ENCODE measurements at places on chromosomes 5 and 9.

- peak; percentile 73 for DNase-seq
Observed at GRCh38 chr5:73321757-73322436, 126.7 kb downstream of the FOXD1 start.

GRCh38 chr9:135002802-135003201 is 84.7 kb upstream of the OLFM1 start:
- DNase-seq, result no peak

- DNase-seq, result no peak
Observed at GRCh38 chr9:134007571-134007970, 15.4 kb upstream of the VAV2 start.

DNA sequence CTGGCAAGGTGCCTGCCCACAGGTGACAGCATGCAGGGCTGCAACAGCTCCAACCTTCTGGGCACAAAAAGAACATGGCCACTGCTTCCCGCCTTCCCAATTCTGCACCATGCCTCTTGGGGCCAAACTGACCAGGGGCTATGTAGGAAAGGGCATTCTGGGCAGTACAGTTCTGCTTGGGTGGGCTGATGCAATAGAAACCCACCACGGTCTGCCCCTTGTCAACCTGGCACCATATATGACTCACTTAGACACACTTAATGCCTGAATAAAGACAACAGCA is 40.2 kb upstream of the FCN1 start:
- DNase-seq, result no peak

DNA sequence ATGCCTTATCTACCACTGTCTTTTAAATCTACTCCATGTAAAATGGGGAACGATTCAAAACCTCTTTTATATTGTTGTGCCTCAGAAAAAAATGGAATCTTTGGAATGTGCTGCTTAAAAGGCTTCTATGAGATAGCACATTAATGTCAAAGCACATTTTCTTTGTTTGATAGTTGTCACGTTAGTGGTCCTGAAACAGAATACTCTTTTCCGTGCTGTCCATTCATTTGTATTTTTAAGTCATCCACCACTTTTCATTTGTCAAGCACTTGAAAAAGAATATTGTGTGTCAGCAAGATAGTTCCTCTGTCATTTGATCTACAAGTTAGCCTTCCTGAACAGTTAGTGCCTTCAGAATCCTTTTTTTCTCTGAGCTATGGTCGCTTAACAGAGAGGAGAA is 246.9 kb downstream of the MAST4 start:
- DNase-seq, result no peak

GRCh38 chr5:29805804-29806203 is 1387.7 kb upstream of the CDH6 start:
- no peak for DNase-seq

DNA sequence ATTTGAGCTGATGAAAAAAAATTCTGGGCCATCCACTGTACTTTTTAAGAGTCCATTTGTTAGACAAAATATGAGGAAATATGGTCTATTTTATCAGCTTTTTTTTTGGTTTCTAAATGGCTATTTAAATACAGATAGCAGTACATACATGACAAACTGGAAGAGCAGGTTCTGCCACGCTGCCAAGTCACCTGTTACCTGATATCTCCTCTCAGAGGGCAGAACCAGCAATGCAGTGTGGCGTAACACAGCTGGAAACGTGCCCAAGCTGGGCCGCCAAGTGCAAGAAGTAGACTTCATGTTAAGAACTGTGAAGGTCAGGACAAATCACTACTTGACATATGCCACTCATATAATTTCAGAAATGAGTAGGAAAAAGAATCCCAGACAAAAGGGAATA is 8.1 kb downstream of the MCIDAS start:
- no peak for DNase-seq

DNA sequence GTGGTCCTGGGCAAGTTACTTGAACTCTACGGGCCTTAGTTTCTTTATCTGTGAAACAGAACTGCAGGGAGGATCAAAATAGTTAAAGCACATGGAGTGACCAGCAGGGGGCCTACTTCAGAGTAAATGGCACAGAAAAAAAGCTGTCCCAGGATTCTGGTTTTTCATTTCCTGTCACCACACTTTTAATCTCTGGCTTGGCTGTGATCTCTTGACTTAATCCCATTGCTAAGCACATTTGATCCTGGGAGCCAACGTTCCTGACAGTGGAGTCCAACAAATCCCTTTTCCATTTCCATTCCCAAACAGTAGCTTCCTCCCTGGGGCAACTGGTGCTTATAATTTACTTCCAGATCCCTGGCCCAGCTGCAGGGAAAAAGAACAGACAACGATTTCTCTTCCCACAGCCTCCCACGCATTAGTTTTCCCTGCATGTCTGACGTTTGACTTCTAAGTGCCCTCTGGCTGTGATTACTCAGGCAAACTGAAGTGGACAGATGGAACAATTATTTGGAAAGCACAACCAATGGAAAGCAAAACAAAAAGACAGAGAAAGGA is 136.5 kb upstream of the STK32A start:
- DNase-seq, result peak; percentile 5

- DNase-seq, result no peak
Observed at GRCh38 chr5:122392824-122393223, 80.8 kb downstream of the SNCAIP start.
